ENCODE measurements at places on chromosomes 2 and 18.

GRCh38 chr2:204184226-204184625 lies 247.7 kb downstream of the ICOS start:
- H3K27me3 ChIP-seq: no peaks in the 10 kb centered on the region
- peaks cover 7% of the 10 kb centered on the region for H3K4me1 ChIP-seq
- no peak overlapping the region for H3K27ac ChIP-seq

- no peak for DNase-seq
- no peaks in the 10 kb centered on the region for H3K27me3 ChIP-seq
- no peak overlapping the region for H3K27ac ChIP-seq
- H3K4me1 ChIP-seq: peaks cover 1% of the 10 kb centered on the region
Measured at GRCh38 chr2:236333417-236334121, 69.4 kb upstream of the ASB18 start.

DNA sequence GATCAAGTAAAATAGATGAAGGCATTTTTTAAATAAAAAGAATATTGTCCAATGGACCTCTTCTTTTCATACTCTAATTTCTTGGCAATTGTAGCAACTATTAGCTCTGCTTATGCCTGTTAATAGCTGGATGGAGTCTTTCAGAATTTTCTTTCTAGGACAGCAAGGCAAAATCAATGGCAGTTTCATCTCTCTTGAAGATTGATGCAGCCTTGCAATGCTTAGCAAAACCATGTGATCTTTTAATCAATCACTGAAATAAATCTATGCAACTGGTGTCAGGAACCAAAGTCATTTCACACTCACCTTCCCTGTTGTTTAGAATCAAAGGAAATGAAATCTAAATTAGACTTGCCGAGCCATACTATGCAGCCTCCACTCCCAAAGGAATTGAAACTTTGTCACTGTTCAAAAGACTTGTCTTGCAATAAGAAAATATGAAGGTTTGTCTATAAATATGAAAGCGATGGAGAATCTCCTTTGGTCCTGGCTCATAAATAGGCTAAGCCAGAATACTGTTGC lies 16.2 kb downstream of the RPRM start:
- DNase-seq: no peak
- peaks cover 4% of the 10 kb centered on the region for H3K27me3 ChIP-seq
- no peak overlapping the region for H3K4me3 ChIP-seq

DNA sequence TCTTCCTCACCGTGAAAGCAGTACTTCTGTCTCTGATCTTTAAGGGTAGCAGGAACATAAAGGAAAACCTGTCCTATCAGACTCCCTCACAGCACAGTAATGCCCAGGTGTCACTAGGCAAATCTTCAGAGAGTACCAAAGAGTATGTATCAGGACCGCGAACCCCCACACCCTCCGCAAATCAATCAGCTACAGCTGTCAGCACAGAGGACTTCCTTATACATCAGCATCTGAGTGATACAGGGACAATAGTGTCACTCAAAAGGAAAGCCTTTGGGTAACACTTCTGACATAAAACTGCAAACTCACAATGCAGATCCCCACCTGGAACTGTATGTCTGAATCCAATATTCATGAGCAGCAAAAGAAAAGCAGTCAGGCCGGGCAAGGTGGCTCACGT lies 2.6 kb downstream of the AFG3L2 start:
- DNase-seq: no peak
- H3K4me3 ChIP-seq: peak overlapping the region; percentile 87
- no peaks in the 10 kb centered on the region for H3K27me3 ChIP-seq

GRCh38 chr2:120672526-120673204 lies 63.0 kb upstream of the GLI2 start:
- H3K36me3 ChIP-seq: no peaks in the 10 kb centered on the region
- H3K27ac ChIP-seq: no peak overlapping the region
- no peak overlapping the region for H3K4me3 ChIP-seq
- DNase-seq: no peak
- H3K4me1 ChIP-seq: 0 out of 2 replicates have a peak, but pooled peaks cover 3% of the 10 kb centered on the region
- peaks cover 69% of the 10 kb centered on the region for H3K27me3 ChIP-seq

GRCh38 chr2:166148500-166149400 lies 20.9 kb upstream of the SCN1A start:
- H3K27me3 ChIP-seq: no peaks in the 10 kb centered on the region
- H3K4me1 ChIP-seq: peaks cover 13% of the 10 kb centered on the region
- no peak overlapping the region for H3K27ac ChIP-seq
- DNase-seq: no peak
- no peaks in the 10 kb centered on the region for H3K36me3 ChIP-seq
- no peak overlapping the region for H3K4me3 ChIP-seq

- H3K4me3 ChIP-seq: no peak overlapping the region
- no peaks in the 10 kb centered on the region for H3K27me3 ChIP-seq
- no peak overlapping the region for H3K27ac ChIP-seq
- DNase-seq: no peak
- H3K4me1 ChIP-seq: 0 out of 2 replicates have a peak, but pooled peaks cover 10% of the 10 kb centered on the region
Measured at GRCh38 chr2:163465440-163465839, 270.4 kb downstream of the FIGN start.

- no peak overlapping the region for H3K27ac ChIP-seq
Measured at GRCh38 chr2:187215532-187216240, 232.4 kb downstream of the CALCRL start.

DNA sequence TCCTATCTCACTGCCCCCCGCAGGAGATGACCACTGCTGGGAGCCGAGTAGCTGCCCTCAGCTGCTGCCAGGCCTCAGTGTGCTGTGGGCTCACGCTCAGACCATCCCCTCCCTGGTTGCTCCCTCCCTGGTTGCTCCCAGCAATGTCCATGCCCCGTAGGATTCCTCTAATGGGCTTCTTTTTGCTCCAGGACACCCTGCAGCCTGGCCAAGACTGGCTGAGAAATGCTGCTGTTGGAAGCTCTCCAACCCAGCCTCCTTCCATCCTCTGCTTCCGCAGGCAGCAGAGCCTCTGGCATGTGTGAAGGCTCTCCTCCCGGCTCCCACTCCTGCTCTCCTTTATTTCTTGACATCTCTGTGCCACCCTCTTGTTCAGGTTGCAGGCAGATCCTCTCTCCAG lies 48.6 kb downstream of the SOX11 start:
- no peak overlapping the region for H3K4me3 ChIP-seq
- H3K36me3 ChIP-seq: peaks cover 22% of the 10 kb centered on the region
- peaks cover 7% of the 10 kb centered on the region for H3K27me3 ChIP-seq
- DNase-seq: no peak
- no peak overlapping the region for H3K27ac ChIP-seq
- H3K4me1 ChIP-seq: peaks cover 26% of the 10 kb centered on the region

DNA sequence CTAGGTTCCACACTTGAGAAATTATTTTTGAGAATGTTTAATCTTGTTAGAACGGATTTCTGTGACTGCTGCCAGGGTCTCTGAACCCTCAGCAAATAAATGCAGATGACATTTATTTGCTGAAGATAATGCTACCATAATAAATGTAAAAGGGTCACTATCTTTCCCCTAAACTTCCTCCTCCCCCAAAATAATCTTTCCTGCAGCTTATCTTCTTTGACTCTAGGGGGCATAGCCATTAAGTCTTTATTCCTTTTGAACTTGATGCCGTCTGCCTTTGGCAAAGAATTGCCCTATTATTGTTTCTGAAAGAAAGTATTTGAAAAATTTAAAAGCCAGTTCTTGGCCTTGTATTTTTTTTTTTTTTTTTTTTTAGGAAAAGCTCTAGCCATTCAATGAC lies 63.6 kb upstream of the ACSL3 start:
- H3K4me1 ChIP-seq: peaks cover 28% of the 10 kb centered on the region
- H3K4me3 ChIP-seq: no peak overlapping the region
- DNase-seq: no peak
- no peak overlapping the region for H3K27ac ChIP-seq
- H3K36me3 ChIP-seq: no peaks in the 10 kb centered on the region

- H3K4me3 ChIP-seq: no peak overlapping the region
- no peak overlapping the region for H3K27ac ChIP-seq
- no peak for DNase-seq
Measured at GRCh38 chr2:82391386-82391785, 2067.7 kb downstream of the SUCLG1 start.

- no peak for DNase-seq
- H3K36me3 ChIP-seq: no peaks in the 10 kb centered on the region
- no peak overlapping the region for H3K4me3 ChIP-seq
- peaks cover 14% of the 10 kb centered on the region for H3K4me1 ChIP-seq
- peak overlapping the region; percentile 55 for H3K27ac ChIP-seq
Measured at GRCh38 chr2:44372246-44372645, 10.5 kb downstream of the CAMKMT start.

DNA sequence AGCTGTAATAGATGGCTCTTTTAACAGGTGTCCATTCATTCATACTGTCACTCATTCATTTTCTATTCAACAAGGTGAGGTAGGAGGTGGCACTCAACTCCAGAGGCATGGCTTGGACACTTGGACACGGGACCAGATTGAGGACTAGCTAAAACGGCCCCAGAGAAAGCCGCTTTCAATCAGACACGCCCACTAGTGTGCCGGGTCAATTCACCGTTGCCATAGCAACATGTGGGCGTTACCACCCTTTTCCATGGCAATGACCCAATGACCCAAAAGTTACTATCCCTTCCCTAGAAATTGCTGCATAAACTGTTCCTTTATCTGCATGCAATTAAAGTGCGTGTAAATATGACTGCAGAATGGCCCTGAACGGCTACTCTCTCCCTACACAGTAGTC lies 49.2 kb upstream of the LGALSL start:
- no peaks in the 10 kb centered on the region for H3K36me3 ChIP-seq
- peak overlapping the region; percentile 58 for H3K4me3 ChIP-seq
- DNase-seq: peak; percentile 72

DNA sequence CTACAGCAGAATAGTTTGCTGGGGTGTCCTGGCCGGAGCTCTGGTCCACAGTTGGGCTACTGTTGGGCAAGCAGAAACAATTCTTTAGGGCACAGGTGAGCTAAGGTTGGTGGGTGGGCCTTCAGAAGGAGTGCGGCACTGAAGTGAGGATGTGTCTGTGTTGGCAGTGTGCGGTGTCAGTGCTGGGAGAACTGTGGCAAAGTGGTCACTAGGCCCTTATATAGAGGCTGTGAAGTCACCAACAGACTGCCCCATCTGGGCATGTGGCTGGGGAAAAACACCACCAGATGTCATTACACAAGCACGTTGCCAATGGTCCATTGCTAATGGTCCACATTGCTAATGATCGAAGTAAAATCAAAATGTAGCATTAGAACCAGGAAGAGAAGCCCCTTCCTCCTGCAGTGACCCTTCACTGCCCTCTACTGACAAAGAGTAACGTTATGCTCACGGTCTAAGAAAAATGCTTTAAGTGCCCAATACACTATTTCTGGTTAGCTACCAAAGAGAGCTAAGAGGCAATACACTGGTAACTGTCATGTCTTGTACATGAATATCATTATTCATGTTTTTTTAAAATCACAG lies 21.3 kb downstream of the SCN1A start:
- H3K27me3 ChIP-seq: no peaks in the 10 kb centered on the region
- DNase-seq: no peak
- H3K4me3 ChIP-seq: no peak overlapping the region
- H3K27ac ChIP-seq: no peak overlapping the region
- peaks cover 3% of the 10 kb centered on the region for H3K36me3 ChIP-seq

DNA sequence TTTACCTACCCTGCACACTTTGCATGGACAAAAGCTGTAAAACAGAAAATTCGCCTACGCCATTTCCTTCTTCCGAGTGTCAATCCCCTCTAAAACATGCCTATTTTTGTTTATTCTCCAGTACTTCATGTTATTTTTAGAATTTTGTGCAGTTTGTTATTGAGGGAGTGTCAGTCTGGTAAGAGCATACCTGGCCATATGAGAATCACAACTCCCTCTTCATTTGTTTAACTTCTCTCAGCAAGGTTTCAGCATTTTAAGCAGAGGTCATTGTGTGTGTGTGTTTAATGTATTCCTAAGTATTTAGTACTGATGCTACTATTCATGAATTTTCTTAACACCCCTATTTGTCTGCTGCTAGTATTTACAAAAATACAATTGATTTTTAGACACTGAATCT lies 49.4 kb downstream of the SMAD2 start:
- peaks cover 7% of the 10 kb centered on the region for H3K4me1 ChIP-seq
- peaks cover 17% of the 10 kb centered on the region for H3K36me3 ChIP-seq
- peak overlapping the region; percentile 82 for H3K27ac ChIP-seq

GRCh38 chr2:79993144-79993543 lies 311.4 kb downstream of the LRRTM1 start:
- H3K27ac ChIP-seq: no peak overlapping the region
- H3K36me3 ChIP-seq: no peaks in the 10 kb centered on the region
- no peaks in the 10 kb centered on the region for H3K4me1 ChIP-seq
- peaks cover 14% of the 10 kb centered on the region for H3K27me3 ChIP-seq

GRCh38 chr2:106184857-106185256 lies 9.2 kb downstream of the UXS1 start:
- H3K4me1 ChIP-seq: peaks cover 47% of the 10 kb centered on the region
- no peak overlapping the region for H3K4me3 ChIP-seq
- H3K27ac ChIP-seq: no peak overlapping the region
- H3K36me3 ChIP-seq: peaks cover 5% of the 10 kb centered on the region
- no peak for DNase-seq
- no peaks in the 10 kb centered on the region for H3K27me3 ChIP-seq

- no peak for DNase-seq
- no peak overlapping the region for H3K4me3 ChIP-seq
- peaks cover 72% of the 10 kb centered on the region for H3K36me3 ChIP-seq
- H3K27me3 ChIP-seq: no peaks in the 10 kb centered on the region
- H3K4me1 ChIP-seq: no peaks in the 10 kb centered on the region
Measured at GRCh38 chr2:240013343-240013742, 11.8 kb downstream of the NDUFA10 start.

- H3K27ac ChIP-seq: no peak overlapping the region
- peaks cover 11% of the 10 kb centered on the region for H3K4me1 ChIP-seq
- no peak for DNase-seq
- H3K4me3 ChIP-seq: no peak overlapping the region
Measured at GRCh38 chr2:95299961-95300360, 2.8 kb downstream of the KCNIP3 start.

GRCh38 chr2:191230174-191230573 lies 15.0 kb upstream of the MYO1B start:
- no peak for DNase-seq
- H3K36me3 ChIP-seq: no peaks in the 10 kb centered on the region
- H3K27me3 ChIP-seq: no peaks in the 10 kb centered on the region
- no peak overlapping the region for H3K27ac ChIP-seq

GRCh38 chr2:235398321-235398720 lies 95.5 kb upstream of the AGAP1 start:
- peaks cover 10% of the 10 kb centered on the region for H3K27me3 ChIP-seq
- no peak overlapping the region for H3K27ac ChIP-seq

DNA sequence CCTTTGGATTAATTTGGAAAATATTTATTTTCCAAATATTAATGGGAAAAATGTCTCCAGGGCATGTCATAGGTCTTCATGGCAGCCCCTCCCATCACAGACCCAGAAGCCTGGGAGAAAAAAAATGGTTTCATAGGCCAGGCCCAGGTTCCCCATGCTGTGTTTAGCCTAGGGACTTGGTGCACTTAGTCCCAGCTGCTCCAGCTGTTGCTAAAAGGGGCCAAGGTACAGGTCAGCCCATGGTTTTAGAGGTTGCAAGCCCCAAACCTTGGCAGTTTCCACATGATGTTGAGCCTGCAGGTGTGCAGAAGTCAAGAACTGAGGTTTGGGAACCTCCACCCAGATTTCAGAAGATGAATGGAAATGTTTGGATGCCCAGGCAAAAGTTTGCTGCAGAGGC lies 309.6 kb downstream of the SOCS6 start:
- H3K4me3 ChIP-seq: no peak overlapping the region
- no peaks in the 10 kb centered on the region for H3K4me1 ChIP-seq
- no peak for DNase-seq
- peaks cover 46% of the 10 kb centered on the region for H3K36me3 ChIP-seq
- H3K27ac ChIP-seq: no peak overlapping the region
- peaks cover 7% of the 10 kb centered on the region for H3K27me3 ChIP-seq

All from WTC11 (cell line).